ENCODE measurements at places on chromosomes 1 and 21. TPM values are rescaled to one million over a fixed set of nuclear protein-coding genes. Genes with fewer than 3 reads are reported as not detected.
A peak's percentile ranks its signal among the peaks of the same experiment; 100 is the strongest.

DNA sequence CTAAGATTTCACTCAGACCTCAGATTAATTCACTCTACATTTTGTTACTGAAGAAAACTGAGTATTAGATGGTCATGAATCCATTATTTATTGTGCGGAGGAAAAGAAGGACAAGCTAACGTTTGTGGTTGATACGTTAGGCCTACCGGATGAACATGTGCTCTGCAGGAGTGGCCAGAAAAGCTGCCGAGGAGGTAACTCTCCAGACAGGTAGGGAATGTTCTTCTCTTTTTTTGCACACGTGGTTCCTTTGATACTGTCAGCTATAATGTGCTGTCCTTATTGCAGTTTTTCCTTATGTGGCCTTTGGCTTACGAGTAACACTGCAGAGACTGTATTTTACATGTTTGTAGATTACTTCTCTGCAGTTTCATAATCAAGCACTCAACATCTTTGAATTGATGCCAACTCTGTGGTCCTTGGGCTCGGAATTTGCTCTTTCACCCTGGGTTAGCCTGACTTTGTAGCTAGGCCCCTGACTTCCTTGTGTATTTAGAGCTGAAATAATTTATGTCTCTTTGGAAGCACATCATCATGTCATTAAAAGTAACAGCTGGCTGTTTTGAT is 13.6 kb downstream of the MTR start:
- no peak for DNase-seq

- no peak for DNase-seq
Observed at GRCh38 chr1:76496871-76497270, 370.4 kb upstream of the ST6GALNAC5 start.

DNA sequence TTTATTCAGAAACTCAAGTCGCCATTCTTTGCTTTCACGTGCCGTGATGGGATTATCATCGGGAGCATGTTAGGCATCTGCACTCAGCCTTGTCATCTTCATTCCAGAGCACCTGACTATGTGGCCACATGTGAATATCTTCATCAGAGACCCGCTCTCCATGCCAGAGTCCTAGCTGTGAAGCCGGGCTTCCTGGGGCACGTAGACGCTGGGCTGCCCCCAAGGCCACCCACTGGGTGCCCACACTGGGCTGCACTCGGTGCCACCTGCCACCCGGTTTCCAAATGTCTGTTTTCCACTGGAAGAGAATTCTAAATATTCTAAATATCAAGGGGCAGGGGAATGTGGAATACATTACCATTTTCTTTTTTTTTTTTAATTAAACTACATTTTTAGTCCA is 43.8 kb downstream of the SLC37A1 start:
- DNase-seq: peak; percentile 2

DNA sequence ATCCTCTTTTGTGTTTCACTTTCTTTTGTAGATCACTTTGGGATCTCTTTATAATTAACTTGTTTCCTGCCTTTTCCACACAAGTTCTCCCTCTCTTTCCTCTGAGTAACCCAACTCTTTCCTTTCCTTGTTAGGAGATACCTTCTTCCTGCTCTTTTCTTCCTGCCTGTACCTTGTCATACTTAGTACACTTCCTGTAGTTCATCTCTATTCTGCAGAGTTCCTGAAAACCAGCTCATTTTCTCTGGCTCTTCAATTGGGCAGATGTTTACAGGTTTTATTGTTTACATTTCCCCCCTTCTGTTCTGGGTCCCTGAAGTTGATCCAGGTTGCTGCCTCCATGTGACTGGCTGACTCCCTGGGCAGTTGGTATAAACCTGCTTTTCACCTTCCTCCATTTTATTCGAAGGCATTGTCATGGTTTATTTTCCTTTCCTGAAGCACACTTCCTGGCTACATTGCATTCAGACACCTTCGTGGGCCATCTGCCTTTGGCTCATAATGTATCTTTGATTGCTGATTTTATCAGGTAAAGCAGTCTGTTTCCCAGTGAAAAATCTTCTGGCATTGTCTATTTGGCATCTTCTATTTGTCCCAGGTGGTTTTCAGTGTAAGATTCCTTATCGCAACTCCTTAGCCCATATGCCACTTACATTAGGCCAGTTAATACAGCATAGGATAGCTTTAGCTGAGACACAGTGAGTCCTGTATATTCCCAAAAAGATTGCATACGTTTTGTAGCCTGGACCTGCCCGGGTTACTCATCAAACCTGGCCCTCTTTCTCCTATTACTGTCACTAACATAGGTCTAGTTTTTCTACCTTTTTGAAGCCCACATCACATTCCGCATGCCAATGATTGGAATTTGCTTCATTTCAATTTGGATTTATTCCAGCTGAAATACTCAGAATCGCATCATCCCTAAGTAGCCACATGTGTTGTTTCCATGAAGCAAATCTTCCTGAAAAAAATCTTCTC is 15.4 kb downstream of the CTH start:
- DNase-seq: no peak

The PIGR gene
- 89.3 TPM for total RNA-seq

DNA sequence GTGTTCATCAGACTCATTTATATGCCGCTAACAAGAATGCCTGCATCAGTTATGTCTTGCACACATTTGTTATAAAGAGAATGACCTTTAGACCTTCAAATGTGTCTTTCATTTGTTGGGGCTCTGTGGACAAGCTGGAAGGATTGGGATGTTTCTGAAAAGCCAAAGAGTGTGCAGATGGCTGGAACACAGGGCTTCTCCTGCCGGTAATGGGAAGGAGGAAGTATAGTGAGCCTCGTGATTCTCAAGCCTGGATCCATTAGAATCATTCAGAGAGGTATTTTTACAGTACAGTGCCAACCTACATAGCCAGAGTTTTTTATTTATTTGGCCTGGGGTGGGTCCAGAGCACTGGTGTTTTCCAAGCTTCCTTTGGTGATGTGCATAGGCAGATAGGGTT is 40.6 kb upstream of the ATP1A1 start:
- no peak for DNase-seq

The CATSPER4 gene
- total RNA-seq: not detected

GRCh38 chr21:34128674-34129038 is 55.3 kb downstream of the MRPS6 start:
- DNase-seq: no peak

The PPP2R5A gene
- total RNA-seq: 31.3 TPM

DNA sequence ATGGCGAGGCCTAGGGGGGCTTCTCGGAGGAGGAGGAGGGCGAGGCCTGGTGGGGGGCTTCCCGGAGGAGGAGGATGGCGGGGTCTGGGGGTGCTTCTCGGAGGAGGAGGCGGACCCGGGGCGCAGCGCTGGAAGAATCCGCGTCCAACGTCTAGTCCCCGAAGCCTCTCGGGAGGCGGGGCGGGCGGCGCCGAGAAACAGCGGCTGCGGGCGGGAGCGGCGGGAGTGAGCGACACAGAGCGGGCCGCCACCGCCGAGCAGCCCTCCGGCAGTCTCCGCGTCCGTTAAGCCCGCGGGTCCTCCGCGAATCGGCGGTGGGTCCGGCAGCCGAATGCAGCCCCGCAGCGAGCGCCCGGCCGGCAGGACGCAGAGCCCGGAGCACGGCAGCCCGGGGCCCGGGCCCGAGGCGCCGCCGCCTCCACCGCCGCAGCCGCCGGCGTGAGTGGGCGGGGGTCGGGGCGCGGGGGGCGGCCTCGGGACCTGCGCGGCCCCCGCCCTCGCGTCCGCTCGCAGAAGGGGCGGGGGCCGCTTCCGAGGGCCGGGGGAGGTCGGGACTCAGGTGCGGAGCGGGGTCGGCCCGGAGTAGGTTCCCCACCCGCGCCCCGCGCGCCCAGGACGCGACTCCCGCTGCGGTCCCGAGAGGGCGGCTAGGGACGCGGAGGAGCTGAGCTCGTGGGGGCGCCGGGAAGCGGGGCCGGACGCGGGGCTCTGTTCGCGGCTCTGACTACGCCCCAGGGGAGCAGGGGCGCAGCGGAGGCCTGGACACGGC is at the start of gene KLHL17:
Gene KLHL17, plus strand, starts transcription at position 222 of the 769 bp plus-strand sequence. Its CDS starts 110 bp downstream, at position 332.
- DNase-seq: peak; percentile 83

DNA sequence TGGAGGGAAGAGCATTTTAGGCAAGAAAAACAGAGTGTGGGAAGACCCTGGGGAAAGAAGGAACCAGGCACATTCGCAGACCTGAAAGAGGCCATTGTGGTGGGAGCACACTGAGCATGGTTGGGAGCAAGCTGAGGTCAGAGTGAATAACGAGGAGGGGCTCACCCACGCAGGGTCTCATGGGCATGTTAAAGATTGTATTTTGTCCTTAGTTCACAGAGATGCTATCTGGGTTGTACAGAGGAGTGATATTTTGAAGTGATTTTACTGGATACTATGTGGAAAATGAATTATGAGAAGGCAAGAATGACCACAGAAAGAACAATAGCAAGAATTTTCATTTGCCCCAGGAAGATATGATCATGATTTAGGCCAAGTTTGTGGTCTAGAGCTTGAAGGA is 578.3 kb upstream of the NR5A2 start:
- DNase-seq: no peak

The CD34 gene
- 1.7 TPM for total RNA-seq

The OPRD1 gene
- total RNA-seq: not detected

GRCh38 chr1:16451841-16452528 is 11.5 kb downstream of the NECAP2 start:
- DNase-seq: no peak

GRCh38 chr1:173554089-173554488 is 48.8 kb downstream of the SLC9C2 start:
- no peak for DNase-seq

GRCh38 chr1:226433341-226433720 is 25.4 kb upstream of the PARP1 start:
- no peak for DNase-seq

The FOXD2 gene
- 0.86 TPM for total RNA-seq

- DNase-seq: no peak
Observed at GRCh38 chr1:91732291-91733107, 153.5 kb downstream of the TGFBR3 start.

The FCRLB gene
- 0.26 TPM for total RNA-seq

The TMEM269 gene
- not detected for total RNA-seq

DNA sequence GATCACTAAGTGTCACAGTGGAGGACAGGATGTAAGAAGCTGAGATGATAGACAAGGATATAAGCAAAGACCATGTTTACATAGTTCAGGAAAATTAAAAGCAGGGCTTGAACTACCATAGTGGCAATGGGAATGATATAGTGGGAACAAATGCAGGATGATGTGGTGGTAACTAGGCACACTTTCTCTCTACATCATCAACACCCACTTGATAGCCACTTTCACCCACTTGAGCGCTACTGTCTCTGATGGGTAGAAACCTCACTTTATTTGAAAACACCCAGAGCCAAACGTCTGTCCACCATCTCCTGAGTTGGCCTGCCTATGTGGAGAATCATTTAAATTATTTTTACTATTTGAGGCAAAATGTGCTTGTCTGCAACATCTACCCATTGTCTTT is 305.0 kb upstream of the ST6GALNAC5 start:
- DNase-seq: no peak

GRCh38 chr1:55180075-55180670 is 35.0 kb downstream of the USP24 start:
- DNase-seq: no peak

DNA sequence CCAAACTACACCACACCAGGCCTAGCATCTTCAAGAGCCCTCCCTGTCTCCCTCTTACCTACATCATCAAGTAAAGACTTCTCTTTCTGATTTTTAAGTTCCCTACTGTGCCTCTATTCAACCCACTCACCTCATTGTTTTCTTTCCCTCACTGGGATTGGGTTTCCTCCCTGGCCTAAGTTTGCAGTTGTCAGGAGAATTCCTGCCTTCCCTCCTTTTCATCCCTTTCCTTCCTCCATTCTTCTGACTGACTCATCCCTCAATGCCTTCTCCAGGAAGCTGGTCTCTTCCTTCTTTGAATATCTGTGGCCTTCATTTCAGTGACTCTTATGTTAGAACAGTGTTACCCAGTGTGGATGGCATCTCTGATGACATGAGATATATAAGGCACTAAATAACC is 139.9 kb upstream of the KIAA0040 start:
- DNase-seq: no peak

The TDRD5 gene
- total RNA-seq: not detected

DNA sequence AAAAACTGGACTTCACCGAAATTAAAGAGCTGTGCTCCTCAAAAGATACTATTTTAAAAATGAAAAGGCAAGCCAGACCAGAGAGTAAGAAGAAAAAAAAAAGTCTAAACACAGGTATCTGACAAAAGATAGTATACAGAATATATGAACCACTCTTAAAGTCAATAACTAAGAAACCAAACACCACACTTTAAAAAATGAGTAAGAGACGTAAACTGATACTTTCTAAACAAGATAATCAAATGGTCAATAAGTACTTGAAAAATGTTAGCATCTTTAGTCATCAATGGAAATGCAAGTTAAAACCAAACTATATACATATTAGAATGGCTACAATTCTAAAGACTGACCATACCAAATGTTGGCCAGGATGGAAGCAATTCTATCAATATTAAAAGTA is 77.6 kb downstream of the EVI5 start:
- DNase-seq: no peak

DNA sequence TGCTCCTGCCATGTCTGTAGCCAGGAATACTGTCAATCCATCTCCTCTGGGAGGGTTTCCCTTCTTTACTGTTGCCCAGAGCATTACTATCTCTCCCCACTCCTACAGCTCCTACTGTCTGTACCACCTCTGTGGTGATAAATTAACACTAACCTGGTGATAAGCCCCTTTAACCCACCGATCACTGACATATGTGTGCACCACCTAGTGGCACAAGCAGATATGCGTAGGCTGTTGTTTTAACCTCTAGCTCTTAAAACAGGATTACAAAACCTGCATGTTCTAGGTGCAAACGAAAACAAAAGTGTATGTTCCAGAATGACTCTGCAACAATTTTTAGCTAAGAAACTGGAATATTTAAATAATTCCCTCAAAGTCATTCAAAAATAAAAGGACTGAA is 93.9 kb upstream of the BEND5 start:
- DNase-seq: no peak

DNA sequence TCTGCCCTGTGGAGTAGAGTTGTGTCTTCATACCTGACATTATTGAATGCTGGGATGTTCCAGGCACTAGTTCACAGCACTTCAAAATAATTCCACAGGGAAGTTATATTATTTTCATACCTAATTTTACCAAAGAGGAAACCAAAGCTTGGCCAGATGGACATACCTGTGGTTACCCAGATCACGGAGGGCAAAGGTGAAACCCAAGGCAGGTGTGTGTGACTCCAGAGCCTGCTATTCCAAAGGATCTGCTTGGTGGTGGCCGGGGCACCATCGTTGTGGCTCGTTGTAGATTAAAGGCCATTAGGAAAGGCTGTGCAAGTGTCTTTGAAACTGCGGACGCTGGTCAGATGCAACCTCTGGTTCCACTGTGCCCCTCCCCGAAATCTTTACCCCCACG is 108.6 kb downstream of the ZBTB18 start:
- DNase-seq: no peak

The S100B gene
- total RNA-seq: not detected

The ATP1A2 gene
- total RNA-seq: 0.81 TPM

The NCMAP gene
- 1.5 TPM for total RNA-seq

The SLAMF8 gene
- total RNA-seq: 2.8 TPM

The C1orf87 gene
- total RNA-seq: not detected

The CADM3 gene
- total RNA-seq: 0.17 TPM

The MYBPH gene
- total RNA-seq: 0.12 TPM

All from right lobe of liver (tissue), 6 donors.